ENCODE measurements at places on chromosomes 2 and 18.

GRCh38 chr2:64932371-64933216, 56.6 kb upstream of the SLC1A4 start:
- DNase-seq = peak; percentile 13

DNA sequence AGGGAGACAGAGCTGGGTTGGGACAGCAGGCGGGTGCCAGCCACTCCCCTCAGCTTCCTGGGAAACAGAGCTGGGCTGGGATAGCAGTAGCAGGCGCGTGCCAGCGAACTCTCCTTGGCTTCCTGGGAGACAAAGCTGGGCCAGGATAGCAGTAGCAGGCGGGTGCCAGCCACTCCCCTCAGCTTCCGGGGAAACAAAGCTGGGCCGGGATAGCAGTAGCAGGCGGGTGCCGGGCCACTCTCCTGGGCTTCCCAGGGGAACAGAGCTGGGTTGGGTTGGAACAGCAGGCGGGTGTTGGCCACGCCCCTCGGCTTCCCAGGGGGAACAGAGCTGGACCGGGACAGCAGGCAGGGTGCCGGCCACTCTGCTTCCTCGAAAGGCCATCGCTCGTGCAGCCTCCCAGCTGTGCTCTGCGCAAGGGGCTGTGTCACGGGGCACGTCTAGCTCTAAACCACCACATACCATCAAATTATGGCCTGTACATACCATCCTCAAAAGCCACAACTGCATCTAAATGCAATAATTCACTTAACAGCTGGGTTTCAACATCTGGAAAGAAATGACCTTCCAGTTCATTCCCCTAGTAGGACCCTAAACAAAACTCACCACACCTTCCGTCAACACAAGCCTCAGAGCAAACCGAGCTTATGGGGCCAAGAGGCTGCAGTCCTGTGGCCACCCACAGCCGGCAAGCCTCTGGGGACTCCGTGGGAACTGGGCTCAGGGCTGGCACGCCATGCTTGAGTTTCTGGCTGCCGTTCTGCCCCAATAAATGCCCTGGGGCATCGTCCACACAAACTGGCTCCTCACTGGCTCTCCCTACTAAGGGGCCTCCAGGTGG, 228.3 kb downstream of the TWIST2 start:
- no peak for DNase-seq

- DNase-seq = no peak
Measured at GRCh38 chr2:136844546-136844945, 79.2 kb downstream of the THSD7B start.

DNA sequence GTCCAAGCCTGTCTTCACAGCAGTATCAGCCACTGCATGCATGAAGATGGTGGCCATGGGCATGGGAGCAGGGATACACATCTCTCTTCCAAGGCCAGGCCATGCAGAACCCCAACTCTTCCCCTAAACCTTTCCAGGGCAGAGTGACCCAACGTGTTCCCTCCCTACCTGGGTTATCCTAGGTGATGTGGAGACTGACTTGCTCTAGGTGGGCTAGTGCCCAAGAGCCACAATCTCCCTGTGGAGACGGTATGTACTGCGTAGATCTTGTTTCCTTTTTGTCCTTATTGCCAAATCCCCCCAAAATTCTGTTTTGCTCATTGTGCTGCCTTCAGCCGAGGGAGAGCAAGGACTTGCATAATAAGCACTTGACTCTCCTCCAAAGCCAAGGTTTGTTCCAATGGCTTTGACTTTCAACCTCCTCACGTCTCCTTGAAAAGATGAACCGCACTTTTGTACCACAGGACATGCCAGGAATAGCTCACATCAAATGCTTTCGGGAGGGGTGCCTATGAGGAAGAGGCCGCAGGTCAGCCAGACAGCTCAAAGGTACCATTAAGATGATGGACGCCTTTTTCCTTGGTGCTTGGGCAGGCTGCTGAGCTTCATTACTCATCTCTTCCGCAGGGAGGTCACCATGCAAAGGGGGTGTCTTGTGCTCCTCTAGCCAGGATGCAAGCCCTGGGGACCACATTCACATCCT, 76.2 kb upstream of the GLI2 start:
- no peak for DNase-seq

- DNase-seq = no peak
Measured at GRCh38 chr2:152097801-152098495, 896 bp downstream of the CACNB4 start.

- DNase-seq = no peak
Measured at GRCh38 chr18:59631583-59632181, 65.5 kb downstream of the CCBE1 start.

- DNase-seq = no peak
Measured at GRCh38 chr2:199765646-199766045, 85.3 kb downstream of the FTCDNL1 start.

- DNase-seq = no peak
Measured at GRCh38 chr2:161556440-161556839, 67.8 kb upstream of the SLC4A10 start.

GRCh38 chr2:136394136-136395060, 276.4 kb upstream of the CXCR4 start:
- DNase-seq = no peak

DNA sequence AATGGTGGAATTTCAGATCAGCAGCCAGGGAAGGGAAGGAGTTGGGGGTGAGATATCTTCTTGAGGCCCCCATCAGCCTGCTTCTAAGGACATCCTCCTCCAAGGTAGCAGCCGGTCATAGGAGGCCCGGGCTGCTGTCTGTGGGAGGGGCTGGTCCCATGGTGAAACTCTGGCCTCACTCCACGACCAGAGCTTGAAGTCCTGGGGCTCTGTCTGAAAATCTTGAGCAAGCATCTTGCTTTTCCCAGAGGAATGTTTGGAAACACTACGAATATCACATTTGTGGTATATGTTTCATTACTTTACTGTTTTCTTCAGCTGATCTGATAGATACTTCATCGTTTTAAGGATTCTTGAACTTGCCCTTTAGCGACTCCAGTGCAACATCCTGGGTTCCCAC, 103.7 kb downstream of the CTAGE1 start:
- no peak for DNase-seq

DNA sequence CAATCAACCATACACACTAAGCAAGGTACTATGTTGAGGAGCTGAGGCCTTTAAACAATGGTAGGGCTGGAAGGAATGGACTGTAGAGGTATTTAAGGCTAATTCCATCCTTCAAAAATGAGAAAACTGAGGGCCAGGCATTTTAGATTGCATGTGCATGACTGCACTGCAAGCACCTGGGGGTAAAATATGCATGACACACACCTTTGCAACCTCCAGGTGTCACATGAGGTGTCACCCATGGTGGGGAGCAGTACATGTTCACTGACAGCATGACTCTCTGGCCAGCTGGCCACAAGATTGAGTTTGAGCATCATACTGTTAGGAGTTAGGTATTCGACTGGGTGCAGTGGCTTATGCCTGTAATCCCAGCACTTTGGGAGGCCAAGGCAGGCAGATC, 182.8 kb downstream of the ZBTB7C start:
- no peak for DNase-seq

GRCh38 chr2:200095436-200095835, 140.1 kb downstream of the MAIP1 start:
- no peak for DNase-seq

DNA sequence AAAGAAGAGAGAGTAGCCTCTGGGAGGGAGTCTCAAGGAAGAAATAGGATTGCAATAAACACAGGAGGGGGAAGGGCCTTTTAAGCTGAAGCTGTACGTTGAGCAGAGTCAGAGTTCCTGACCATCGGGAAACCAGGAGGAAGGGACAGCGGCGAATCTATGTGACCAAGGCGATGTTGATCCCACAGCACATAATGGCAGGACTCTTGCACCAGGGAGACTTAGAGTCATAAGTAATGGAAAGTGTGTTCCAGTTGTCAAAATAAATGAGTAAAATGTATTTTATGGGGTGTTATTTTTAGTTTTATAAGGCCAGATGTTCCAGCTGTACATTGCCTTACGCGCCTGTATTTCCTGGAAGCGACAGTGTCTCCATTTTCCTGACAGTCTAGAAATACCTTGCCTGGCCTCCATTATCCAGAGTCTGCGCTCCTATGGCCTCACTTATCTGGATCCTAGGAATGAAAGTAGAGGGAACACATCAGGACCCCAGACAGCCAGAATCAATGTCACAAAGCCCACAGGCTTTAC, 152.8 kb upstream of the COPS8 start:
- no peak for DNase-seq

DNA sequence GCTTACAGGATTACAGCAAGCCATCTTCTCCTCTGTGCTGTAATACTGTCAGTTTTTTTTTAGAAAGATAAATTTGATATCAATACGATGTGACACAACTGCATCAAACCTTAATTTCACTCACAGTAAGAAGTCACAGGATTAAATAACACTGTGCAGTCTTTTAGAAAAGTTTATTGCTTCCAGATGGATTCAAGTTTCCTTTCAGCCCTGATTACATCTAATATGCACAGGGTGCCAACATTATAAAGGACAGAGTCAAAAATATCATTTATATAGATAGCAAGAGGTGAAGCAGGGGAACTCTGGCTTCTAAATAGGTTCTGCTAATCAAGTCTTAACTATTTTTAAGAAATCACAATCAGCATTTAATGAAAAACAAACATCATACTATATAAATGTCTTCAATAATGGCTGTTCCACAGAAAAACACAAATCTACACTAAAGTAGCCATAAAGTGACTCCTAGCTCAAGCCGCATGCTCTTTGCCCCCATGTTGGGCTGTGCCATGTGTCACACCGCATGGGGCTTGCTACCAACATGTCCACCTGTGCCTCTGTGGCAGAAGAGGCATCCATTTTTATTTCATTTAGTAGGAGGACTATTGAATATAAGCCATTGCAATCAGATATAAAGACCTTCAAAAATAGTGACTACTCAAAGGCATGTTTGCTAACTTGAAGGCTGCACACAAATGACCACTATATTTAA, 35.0 kb downstream of the CERKL start:
- no peak for DNase-seq

DNA sequence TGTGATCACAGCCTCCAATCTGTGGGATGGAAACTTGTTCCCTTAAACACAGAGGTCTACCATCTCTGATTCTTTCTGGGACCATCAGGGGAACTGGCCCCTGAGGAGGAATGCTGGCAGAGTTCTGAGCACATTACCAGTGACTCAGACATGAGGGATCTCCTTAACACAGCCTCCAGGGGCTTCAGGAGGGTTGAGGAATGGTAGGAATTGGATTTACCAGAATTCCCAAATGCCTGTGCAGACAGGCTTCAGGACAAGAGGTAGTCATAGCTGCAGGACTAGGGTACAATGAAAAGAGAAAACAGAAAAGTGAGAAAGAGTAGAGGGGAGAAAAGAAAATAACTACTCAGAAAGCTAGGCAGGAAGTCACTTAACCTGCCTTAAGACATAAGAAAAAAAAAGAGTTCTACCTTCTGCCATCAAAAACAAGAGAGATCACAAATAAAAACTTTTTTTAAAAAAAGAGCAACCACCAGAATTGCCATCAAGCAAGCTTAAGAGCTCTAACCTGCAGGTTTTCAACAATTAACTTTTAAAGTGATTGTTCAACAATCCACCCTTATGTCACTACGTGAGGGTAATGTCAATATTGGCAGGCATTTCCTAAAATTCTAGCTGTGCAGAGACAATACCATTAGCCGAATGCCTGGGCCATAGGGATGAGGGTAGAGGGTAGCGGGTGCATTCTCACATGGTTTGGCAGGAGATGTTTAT, 524.4 kb downstream of the BCL11A start:
- no peak for DNase-seq

DNA sequence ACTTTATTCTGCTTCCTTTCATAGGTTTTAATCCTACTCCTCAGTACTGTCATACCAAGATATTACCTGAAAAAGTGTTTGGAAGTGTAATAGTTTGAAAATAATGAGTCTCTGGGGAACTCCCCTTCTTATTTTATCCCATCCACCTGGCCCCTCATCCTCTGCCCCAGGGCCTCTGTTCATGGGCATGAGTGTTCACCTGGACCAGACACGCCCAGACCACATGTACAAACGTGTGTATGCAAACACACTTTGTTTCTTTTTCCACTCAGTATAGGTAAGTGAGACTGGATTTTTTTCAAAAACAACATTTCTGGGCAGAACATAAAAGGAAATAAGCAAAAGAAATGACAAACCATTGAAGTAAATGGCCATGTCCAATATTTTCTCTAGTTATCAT, 62.1 kb upstream of the THSD7B start:
- no peak for DNase-seq

- DNase-seq = no peak
Measured at GRCh38 chr18:62717169-62717924, 2.0 kb downstream of the PHLPP1 start.

- DNase-seq = no peak
Measured at GRCh38 chr2:64062840-64063239, 43.6 kb upstream of the VPS54 start.

DNA sequence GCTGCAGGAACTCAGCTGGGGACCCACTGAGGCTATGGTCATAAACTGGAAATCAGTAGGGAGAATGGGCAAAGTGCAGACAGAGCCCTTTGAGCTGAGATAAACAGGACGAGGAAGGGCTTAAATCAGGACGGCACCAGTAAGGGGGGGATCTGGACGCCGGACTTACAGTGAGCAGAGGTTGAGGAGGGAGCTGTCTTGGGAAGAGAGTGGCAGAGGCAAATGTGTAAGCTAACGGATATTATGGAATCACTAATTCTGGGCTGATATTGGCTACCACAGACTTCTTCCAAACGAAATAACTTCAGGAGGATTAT, 539 bp downstream of the CYP27A1 start:
- no peak for DNase-seq

DNA sequence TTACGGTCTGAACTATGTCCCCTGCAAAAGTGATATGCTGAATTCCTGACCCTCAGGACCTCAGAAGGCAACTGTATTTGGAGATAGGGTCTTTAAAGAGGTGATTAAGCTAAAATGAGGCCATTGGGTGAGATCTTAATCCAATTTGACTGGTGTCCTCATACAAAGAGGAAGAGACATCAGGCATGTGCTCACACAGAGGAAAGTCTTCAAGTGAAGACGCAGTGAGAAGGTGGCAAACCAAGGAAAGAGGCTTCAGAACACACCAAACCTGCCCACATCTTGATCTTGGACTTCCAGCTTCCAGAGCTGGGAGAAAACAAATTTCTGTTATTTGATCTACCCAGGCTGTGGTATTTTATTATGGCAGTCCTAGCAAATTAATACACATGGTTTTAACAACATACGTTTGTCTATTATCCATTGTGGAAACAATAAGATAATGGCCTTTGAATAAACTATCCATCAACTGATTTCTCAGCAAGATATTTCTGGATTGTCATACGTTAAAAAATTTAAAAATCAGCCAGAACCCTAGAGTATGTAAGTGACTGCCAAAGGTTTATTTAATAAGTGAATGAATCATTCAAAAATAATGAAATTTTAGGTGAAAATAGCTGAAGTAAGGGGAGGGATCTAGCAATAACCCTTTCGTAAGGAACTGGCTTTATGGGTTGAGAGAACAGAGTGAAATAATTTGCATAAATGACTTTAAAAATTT, 6.5 kb downstream of the WIPF1 start:
- no peak for DNase-seq

GRCh38 chr18:79933765-79934164, 17.7 kb downstream of the SLC66A2 start:
- no peak for DNase-seq

DNA sequence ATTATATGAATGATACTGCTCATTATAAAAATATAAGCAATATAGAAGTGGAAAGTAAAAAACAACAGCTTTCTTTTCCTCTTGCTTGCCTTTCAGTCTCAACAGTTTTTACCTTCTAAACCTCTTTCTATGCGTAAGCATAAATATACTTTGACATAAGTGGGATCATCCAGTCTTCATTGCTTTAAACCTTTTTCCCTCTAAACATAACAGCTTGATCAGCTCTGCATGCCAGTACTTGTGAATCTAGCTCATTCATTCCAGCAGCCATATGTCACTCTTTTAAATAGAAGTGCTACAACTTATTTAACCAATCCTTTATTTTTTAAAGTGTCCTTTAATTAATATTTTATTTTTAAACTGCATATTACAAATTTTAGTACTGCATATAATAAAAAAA, 88.1 kb downstream of the TTC27 start:
- peak; percentile 45 for DNase-seq
